Esophagus squamous epithelium (tissue), 5 donors: ENCODE measurements at places on chromosomes 5 and 9.

DNA sequence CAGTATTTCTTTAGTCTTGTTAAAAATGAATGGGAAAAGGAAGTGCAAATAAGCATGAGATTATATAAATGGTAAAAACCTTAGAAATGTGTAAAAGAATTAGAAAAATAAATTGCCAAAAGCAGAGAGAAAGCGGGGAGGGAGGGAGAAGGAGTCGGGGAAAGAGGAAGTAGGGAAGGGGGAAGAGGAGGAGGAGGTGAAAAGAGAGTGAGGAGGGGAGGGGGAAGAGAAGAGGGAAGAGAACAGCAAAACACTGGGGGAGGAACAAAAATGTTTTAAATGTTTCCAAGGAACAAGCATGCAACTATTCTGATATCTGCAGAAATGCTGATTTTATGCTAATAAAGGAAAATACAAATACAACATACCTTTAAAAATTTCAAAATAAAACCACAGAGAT, 317.5 kb downstream of the PIK3R1 start:
- H3K27ac ChIP-seq, result no peak overlapping the region
- no peaks in the 10 kb centered on the region for H3K36me3 ChIP-seq
- no peak for DNase-seq

DNA sequence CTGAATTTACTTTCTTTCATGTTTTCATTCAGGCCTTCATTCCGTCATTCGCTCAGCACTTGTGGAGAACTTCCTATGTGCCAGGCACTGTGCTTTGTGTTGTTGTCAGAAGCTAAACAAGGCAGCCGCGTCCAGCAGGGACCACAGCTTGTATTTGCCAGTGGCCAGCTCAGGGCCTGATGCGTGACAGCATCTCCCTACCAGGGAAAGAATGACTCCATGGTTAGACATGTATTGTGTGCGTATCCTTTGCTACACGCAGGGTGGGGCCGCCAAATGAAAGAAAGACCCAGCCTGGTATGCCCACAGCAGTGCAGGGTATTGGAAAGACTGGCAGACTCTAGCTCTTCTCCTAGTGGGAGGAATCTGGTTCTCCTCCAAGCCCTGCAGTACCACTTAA, 4.7 kb upstream of the COL27A1 start:
- H3K27me3 ChIP-seq, result peaks cover 5% of the 10 kb centered on the region
- H3K4me1 ChIP-seq, result peaks cover 20% of the 10 kb centered on the region
- H3K36me3 ChIP-seq, result no peaks in the 10 kb centered on the region

DNA sequence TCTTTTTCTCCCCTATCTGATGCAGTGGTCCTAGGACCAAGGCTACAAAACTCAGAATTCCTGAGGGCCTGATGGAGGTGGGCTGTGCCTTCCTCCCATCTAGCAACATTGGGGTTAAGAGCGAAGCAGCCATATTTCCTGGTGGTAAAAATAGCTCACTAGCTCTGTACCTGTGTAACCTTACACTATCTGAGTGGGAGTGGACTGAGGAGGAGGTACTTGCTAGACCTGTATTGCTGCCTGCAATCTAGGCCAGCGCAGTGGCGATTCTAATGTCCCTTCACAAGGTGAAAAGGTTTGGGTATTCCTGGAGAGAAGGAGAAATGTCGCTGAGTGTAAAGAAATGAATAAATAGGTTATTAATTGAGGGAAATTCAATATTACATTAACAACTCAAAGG, 80.2 kb upstream of the LIFR start:
- no peaks in the 10 kb centered on the region for H3K4me1 ChIP-seq
- H3K4me3 ChIP-seq, result no peak overlapping the region
- no peak for DNase-seq
- H3K27me3 ChIP-seq, result no peaks in the 10 kb centered on the region

- H3K36me3 ChIP-seq, result no peaks in the 10 kb centered on the region
- peak overlapping the region; percentile 73 for H3K27ac ChIP-seq
- no peaks in the 10 kb centered on the region for H3K27me3 ChIP-seq
- H3K4me3 ChIP-seq, result no peak overlapping the region
- peaks cover 5% of the 10 kb centered on the region for H3K4me1 ChIP-seq
These were observed 451.6 kb upstream of the CD180 start for GRCh38 chr5:67648201-67648671.

GRCh38 chr9:128412120-128412790, 8.4 kb upstream of the CERCAM start:
- no peaks in the 10 kb centered on the region for H3K4me1 ChIP-seq
- no peaks in the 10 kb centered on the region for H3K36me3 ChIP-seq
- H3K4me3 ChIP-seq, result no peak overlapping the region
- H3K27me3 ChIP-seq, result peaks cover 62% of the 10 kb centered on the region
- no peak for DNase-seq

- H3K27ac ChIP-seq, result no peak overlapping the region
- peaks cover 16% of the 10 kb centered on the region for H3K4me1 ChIP-seq
- H3K36me3 ChIP-seq, result no peaks in the 10 kb centered on the region
- no peak for DNase-seq
These were observed 12.8 kb upstream of the RXRA start for GRCh38 chr9:134313470-134313869.

GRCh38 chr5:75338408-75338807, 1.4 kb downstream of the HMGCR start:
- peaks cover 4% of the 10 kb centered on the region for H3K36me3 ChIP-seq
- peak overlapping the region; percentile 98 for H3K27ac ChIP-seq
- no peak for DNase-seq
- H3K27me3 ChIP-seq, result no peaks in the 10 kb centered on the region

DNA sequence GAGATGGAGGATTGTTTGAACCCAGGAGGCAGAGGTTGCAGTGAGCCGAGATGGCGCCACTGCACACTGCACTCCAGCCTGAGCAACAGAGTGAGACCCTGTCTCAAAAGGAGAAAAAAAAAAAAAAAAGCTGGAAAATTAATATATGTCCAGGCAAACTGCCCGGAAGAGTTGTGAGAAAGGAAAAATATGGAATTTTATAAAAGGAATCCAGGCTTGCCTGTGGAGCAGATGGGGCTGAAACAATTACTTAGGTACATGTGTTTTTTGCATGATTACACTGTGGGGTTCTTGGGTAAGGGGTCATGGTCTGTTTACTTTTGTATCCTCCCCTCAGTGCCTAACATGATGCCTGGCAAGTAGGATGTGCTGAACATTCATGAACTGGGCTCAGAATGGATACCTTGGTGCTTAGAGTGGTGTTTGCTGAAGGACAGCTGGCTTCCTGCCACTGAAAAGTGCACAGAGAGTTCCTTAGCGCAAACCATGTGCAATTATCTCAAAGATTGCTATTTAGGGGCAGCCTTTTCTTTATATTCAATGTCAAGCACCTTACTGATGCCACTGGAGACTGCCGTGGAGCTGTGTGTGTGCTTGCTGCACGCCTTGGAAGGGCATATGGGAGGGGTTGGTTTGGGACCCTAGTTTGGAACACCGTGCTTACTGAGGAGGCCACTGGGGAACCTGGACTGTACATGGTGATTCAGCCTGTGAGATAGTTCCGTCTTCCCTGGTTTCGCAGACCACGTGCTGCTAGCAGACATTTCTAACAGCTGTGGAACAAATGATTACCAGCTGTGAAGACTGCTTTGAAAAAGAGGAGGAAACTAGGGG, 78.4 kb downstream of the MAP1B start:
- no peaks in the 10 kb centered on the region for H3K36me3 ChIP-seq
- no peaks in the 10 kb centered on the region for H3K4me1 ChIP-seq
- H3K27ac ChIP-seq, result no peak overlapping the region
- H3K4me3 ChIP-seq, result no peak overlapping the region

DNA sequence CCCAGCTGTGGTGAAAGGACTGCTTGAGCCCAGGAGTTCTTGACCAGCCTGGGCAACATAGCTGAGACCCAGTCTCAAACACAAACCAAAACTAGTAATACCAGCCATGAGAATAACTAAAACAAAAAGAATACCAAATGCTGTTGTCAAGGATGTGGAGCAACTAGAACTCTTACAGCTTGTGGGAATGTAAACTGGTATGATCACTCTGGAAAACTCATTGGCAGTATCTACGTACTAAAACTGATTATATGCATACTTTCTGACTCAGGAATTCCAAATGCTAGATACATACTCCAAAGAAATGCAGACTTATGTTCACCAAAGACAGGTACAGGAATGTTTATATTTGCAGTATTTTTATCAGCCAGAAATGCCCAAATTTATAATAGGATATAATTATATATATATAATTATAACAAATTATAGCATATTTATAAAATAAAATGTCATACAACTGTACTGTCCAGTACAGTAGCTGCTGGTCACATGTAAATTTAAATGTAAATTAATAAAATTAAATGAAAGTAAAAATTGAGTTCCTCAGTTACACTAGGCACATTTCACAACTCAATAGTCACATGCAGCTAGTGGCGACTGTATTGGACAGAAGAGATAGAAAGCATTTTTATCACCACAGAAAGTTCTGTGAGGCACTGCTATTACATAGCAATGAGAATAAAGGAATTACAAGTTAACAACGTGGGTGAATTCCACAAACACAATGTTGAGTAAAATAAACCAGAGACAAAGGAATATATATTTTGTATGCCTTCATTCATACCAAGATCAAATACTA, 118.5 kb downstream of the GNAQ start:
- H3K27me3 ChIP-seq, result no peaks in the 10 kb centered on the region
- no peaks in the 10 kb centered on the region for H3K36me3 ChIP-seq
- H3K4me1 ChIP-seq, result no peaks in the 10 kb centered on the region
- no peak for DNase-seq
- no peak overlapping the region for H3K27ac ChIP-seq

DNA sequence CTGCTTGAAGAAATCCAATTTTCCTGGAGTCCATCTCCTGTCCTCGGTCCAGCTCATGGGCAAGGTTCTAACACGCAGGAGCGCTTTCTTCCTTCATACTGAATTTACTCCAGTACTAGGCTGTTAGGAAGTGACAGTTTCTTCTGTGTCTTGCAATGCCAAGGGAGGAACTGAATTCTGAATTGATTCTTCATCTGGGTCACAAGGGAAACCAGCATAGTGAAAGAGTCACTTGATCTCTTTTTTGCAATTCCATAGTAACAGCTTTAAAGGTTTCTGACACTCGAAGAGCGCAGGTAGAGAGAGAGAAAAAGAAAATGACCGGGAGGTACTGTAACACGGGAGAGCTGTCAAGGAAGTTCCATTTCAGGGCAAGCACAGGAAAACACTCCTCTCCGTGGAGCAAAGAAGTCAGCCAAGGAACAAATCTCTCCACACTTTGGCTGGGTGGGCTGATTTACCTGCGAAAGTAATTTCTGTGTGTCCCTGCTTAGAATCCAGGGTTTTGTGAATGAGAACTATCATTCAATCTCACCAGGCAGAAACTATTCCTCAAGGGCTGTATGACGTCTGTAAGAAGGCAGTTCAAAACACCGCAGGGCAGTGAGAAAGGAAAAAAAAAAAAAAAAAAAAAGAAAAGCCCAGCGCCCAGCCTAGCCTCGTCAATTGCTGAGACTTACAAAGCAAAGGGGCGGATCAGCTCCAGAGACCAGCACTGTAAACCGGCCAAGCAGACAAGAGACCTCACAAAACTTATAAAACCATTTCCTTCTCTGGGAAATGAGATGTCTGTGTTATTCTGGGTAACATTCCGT, 617.8 kb downstream of the PDE4D start:
- H3K27me3 ChIP-seq, result no peaks in the 10 kb centered on the region
- no peaks in the 10 kb centered on the region for H3K36me3 ChIP-seq
- DNase-seq, result no peak
- H3K4me1 ChIP-seq, result peaks cover 25% of the 10 kb centered on the region

GRCh38 chr5:64979531-64979930, 210.8 kb downstream of the CWC27 start:
- H3K4me3 ChIP-seq, result no peak overlapping the region
- DNase-seq, result no peak
- H3K27me3 ChIP-seq, result no peaks in the 10 kb centered on the region
- H3K36me3 ChIP-seq, result no peaks in the 10 kb centered on the region
- no peaks in the 10 kb centered on the region for H3K4me1 ChIP-seq

DNA sequence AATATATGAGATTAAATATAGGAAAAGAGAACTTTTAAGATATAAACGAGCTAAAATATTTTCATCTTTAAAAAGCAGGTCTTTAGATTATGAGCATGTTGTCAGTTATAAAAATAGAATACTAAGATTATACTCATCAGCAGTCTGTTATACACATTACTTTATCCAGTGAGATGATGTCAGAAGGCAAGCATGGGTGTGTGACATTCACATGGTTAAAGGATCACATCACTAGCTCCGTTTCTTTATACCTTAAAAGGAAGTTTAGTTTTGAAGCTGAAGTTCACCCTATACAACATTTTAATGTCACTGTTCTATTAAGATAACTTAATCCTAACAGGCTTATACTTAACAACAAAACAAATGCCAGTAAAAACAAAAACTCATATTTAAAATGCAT, 59.6 kb downstream of the RICTOR start:
- H3K27ac ChIP-seq, result peak overlapping the region; percentile 42
- no peak overlapping the region for H3K4me3 ChIP-seq
- H3K4me1 ChIP-seq, result peaks cover 11% of the 10 kb centered on the region
- no peaks in the 10 kb centered on the region for H3K27me3 ChIP-seq
- no peak for DNase-seq

DNA sequence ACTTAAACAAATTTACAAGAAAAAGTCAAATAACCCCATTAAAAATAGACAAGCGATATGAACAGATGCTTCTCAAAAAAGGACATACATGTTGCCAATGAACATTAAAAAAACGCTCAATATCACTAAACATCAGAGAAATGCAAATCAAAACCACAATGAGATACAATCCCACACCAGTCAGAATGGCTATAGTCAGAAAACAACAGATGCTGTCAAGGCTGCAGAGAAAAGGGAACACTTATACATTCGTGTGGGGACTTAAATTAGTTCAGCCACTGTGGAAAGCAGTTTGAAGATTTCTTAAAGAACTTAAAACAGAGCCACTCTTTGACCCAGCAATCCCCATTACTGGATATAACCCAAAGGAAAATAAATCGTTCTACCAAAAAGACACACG, 10.8 kb downstream of the OR13F1 start:
- H3K27ac ChIP-seq, result no peak overlapping the region
- no peaks in the 10 kb centered on the region for H3K27me3 ChIP-seq
- H3K4me3 ChIP-seq, result no peak overlapping the region
- H3K4me1 ChIP-seq, result no peaks in the 10 kb centered on the region
- no peaks in the 10 kb centered on the region for H3K36me3 ChIP-seq

DNA sequence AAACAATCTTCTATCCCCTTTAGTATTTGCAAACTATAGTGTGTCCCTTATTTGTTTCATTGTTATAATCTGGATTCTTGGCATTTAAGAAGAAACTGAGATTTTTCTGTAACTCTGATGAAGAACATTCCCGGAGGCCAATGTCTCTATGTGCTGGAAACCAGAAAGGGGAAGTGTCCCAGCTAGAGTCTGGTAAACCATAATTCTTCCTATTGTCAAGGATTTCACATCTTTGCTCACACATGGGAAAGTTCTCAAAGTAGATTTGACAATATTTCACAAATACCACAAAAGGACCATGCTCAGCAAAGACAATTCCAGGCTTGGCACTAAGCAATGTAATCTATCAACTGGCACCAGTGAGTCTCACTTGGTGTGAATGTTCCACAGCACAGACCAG, 146.8 kb downstream of the MUSK start:
- no peaks in the 10 kb centered on the region for H3K36me3 ChIP-seq
- no peak overlapping the region for H3K4me3 ChIP-seq
- no peaks in the 10 kb centered on the region for H3K4me1 ChIP-seq
- H3K27ac ChIP-seq, result no peak overlapping the region
